ENCODE measurements at places on chromosomes 12 and 14. TPM values are rescaled to one million over a fixed set of nuclear protein-coding genes. Genes with fewer than 3 reads are reported as not detected.

The IL25 gene
- total RNA-seq, result not detected

DNA sequence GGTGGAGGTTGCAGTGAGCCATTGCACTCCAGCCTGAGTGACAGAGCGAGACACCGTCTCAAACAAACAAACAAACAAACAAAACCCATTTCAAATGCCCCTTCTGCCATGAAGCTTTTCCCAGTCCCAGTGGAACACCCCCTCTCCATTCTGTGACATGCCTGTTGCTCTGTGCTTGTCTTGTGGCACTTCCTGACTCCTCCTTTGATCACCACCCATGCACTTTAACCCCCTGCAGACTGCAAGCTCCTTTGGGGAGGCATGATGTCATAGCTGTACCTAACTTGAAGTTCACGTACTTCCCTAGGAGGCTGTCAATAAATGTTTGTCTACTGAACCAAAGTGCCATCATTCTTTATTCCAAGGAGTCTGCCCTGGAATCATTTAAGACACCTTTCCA lies 64.7 kb downstream of the TMCC3 start:
- DNase-seq, result no peak

- no peak for DNase-seq
These were observed 51.3 kb downstream of the IQSEC3 start for GRCh38 chr12:117816-118345.

DNA sequence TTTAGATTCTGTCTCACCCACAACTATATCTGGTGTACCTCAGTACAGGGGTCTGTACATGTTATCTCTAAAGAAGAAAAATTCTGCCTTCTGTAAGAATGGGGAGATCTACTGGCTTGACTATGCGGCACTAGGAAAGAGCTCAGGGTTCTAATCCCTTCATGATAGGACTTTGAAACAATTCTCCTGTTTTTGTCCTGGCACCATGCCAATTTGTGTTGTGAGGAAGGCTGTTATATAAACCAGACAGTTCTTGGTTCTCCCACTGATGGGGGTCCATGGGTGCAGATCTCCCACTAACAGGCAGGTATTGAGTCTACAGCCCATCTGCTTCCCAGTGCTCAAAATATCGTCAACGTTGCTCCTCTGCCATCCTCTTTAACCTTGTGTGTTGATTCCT lies 883.7 kb downstream of the GALC start:
- no peak for DNase-seq

DNA sequence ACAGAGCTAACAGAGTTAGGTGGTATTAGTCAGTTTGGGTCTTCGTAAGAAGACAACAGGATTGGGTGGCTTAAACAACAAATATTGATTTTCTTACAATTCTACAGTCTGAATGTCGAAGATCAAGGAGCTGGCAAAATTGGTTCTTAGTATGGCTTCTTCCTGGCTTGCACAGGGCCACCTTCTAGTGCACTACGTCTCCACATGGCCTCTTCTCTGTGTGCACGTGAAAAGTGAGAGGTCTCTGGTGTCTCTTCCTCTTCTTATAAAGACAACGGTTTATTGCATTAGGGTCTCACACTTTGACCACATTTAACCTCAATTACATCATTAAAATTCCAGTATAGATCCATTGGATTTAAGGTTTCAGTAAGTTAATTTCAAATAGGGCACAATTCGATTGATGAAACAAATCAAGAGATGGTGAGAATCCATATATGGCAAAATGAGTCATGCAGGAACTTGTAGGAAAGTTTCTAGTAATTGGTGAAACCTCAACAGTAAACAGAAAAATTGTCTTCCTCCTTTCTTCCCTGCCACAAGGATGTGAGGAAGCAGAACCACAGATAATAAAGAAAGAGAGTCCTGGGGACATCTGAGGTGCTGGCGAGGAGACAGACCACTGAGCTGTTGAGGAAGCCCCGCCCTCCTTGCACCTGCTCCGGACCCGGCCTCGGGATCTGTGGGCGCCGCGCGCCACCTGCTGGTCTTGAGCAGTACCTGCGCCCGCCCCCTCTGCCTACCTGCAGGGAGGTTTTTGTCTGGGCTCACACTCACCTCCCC lies 846.7 kb downstream of the TMEM121 start:
- DNase-seq, result peak; percentile 48

GRCh38 chr12:32120419-32120818 lies 13.8 kb downstream of the BICD1 start:
- DNase-seq, result no peak

DNA sequence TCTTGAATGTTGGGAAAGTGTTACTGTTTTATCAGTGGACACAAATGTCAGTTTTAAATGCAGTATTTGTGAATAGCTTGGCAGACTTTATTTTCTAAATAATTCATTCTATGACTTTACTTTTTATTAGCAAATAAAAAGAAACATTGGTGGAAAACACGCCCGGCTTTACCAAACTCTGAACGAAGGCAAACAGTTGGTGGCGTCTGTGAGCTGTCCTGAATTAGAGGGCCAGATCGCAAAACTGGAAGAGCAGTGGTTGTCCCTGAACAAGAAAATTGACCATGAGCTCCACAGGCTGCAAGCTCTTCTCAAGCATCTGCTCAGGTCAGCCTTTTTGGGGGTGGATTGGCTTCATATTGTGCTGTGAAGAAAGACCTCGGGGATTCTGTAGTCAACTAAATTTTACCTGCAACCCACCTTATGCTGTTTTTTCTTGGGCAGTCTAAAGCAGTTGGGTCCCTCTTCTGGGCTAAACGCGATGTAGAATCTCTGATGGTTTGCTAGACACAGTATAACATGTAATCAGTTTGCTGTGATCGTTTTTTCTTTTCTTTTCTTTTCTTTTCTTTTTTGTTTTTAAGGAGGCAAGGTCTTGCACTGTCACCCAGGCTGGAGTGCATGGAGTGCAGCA lies 156.4 kb downstream of the ESR2 start:
- DNase-seq, result no peak

DNA sequence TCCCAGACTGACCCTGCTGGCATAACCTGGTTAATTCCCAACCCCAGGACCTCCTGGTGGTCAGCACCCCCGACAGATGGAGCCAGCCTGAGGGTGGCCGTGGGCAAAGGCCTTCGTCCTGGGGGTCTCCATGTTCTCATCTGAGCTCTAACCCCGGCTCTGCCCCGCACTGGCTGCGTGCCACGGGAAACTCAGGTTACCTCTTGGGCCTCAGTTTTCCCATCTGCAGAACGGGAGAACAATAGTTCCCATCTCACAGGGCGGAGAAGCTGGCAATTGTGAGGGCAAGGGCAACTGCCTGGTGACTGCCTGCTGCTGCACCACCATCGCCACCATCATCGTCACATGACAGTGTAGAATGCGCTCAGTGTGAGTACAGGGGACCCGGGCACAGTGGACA lies 77.9 kb downstream of the RFLNA start:
- DNase-seq, result no peak

DNA sequence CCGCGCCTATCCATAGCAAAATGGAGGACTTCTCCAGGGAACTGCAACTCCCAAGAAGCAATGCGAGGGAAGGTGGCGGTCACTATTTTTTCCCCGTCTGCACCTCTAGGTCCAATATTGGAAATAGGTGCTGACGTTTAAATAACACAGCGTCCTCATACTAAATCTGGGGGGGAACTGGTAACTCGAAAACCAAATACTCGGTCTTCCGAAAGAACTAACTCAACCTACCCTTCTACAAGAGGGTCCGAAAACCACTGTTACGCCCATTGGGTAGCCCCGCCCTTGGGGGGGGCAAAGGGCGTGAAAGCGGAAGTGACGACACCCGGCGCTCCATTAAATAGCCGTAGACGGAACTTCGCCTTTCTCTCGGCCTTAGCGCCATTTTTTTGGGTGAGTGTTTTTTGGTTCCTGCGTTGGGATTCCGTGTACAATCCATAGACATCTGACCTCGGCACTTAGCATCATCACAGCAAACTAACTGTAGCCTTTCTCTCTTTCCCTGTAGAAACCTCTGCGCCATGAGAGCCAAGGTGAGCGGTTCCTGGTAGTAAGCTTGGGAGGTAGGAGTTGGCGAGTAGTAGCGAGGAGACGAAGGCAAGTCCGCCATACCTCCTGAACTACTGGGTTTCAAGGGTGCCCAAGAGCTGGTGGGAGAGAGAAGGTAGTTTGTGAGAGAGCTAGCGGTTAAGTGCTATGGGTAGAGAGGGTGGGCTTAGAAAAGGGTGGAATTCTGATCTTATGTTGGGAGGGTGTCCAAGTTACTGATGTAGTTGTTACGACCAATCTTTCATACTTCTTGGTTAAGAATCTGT lies at the start of gene RPL41:
Gene RPL41, plus strand, starts transcription at position 367 of the 815 bp plus-strand sequence.
- DNase-seq, result peak; percentile 97

The TTC6 gene
- total RNA-seq, result 21.3 TPM

The RFX4 gene
- total RNA-seq, result not detected

DNA sequence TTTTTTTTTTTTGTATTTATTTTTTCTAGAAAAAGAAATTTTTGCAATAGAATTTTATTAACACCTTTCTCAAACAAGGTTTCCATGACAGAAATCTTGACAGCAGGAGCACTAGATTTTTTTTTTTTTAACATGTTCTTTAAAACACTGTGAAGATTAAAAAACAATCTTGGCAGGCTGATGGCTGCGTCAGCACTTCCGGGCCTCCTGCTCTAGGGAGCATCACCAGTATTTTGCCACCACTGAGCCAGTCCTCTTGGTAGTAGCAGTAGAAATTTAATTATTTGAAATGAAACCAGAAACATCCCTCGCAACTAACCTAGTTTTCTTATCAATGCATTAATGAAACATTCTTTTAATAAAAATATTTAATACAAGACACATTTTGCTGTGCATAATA lies 99.6 kb downstream of the APAF1 start:
- no peak for DNase-seq

GRCh38 chr14:102474934-102475333 lies 34.6 kb downstream of the ANKRD9 start:
- peak; percentile 69 for DNase-seq

- DNase-seq, result peak; percentile 38
These were observed 215.7 kb downstream of the KIF26A start for GRCh38 chr14:104353921-104354701.

DNA sequence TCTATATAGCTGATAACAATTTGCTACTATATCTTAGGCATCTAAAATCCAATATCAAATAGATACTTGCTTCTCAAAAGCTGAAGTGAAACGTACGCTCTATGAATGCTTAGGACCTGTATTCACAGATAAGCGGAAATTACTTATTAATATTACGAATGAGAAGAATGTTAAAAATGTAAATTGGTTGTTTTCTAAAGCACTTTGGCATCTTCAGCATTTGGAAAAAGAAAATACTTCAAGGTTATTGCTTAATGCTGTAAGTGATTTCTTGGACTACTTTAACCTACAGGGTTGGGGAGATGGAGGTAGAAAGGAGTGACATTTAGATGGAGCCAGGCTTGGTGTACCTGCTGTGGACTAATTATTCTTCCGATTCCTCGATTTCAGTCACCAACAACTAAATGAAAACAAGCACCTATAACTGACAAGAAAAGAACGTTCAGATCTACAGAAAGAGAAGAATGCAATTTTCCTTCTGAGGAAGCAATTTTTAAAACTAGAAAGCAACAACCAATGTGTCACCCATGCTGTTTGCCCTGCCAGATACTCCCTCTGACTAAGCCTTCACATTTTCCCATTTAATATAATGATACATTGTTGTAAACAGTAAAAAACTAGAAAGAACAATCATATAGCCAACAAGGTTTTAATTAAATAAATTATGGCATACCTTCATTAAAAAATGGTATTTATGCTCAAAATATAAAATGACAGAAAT lies 49.3 kb downstream of the SLC25A21 start:
- DNase-seq, result no peak

- no peak for DNase-seq
These were observed 21.5 kb downstream of the FAM222A start for GRCh38 chr12:109735051-109735521.

The LHX5 gene
- not detected for total RNA-seq

- DNase-seq, result no peak
These were observed 87.2 kb downstream of the SPRING1 start for GRCh38 chr12:116650585-116651087.

DNA sequence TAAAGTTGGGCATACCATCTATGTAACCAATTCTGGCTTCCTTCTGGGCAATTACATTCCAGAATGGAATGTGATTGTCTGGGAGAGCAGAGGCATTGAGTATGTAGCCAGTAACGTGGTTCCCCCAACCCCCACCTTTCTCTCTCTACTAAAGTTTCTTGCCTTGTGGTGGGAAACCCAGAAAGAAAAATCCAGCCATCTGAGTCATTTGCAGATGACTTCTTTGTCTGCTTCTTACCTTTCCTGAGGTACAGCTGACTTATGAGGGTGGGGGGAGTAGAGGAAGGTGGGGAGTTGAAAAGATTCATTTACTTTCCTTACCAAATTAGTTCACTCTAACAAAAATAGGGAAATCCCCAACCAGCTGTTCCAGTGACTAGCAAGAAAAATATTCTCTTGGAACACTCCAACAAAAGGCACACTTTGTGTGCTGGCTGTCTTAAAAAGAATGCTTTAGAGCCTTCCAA lies 112.1 kb upstream of the FRMD6 start:
- no peak for DNase-seq

- DNase-seq, result no peak
These were observed 52.2 kb downstream of the ATF7IP start for GRCh38 chr12:14417715-14418114.

The CAPRIN2 gene
- 32.0 TPM for total RNA-seq

GRCh38 chr12:110579535-110580253 lies 3.4 kb downstream of the PPTC7 start:
- DNase-seq, result peak; percentile 28

The CDH24 gene
- 3.7 TPM for total RNA-seq

DNA sequence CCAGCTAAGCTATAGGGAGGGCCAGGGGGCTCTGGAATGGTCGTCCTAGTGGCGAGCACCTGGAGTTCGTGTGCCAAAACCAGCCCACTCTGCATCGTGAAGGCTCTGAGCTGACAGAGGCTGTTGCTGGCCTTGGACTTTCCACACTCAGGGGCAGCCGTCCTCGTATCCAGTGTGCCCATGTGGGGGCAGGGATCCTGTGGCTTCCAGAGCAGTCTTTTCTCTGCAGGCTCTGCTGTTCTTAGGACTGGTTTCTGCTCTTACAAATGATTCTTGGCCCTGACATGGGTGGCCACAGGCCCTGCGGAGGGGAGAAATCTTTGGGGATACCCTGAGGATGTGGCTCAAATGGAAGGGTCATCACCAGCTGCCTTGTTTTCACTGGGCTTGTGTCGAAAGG lies 177.4 kb upstream of the FKBP4 start:
- DNase-seq, result no peak

DNA sequence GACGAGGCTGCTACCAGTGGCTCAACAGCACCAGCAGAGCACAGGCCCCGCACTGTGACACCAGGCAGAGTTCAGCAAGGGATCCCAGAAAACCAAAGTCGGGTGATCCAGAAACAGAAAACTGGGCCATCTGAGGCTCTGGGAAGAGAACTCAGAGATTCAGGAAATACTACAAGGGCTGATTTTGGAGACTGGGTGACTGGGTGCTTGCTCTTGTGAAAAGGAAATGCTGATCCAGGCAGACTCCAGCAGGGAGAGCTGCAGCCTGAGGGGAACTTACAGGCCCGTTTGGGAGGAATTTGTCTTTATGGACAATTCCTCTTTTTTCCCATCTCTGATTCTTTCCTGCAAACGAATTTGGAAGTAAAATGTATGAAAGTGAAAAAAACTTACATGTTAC lies 28.2 kb downstream of the FOXN3 start:
- DNase-seq, result no peak

- DNase-seq, result no peak
These were observed 449.9 kb downstream of the DPF3 start for GRCh38 chr14:72443991-72444441.

GRCh38 chr14:92404421-92404820 lies 81.5 kb downstream of the SLC24A4 start:
- no peak for DNase-seq

The RESF1 gene
- total RNA-seq, result 68.1 TPM
